ENCODE measurements at places on chromosomes 16 and 17.

GRCh38 chr17:21475571-21475970, 99.4 kb downstream of the KCNJ12 start:
- no peak for DNase-seq

DNA sequence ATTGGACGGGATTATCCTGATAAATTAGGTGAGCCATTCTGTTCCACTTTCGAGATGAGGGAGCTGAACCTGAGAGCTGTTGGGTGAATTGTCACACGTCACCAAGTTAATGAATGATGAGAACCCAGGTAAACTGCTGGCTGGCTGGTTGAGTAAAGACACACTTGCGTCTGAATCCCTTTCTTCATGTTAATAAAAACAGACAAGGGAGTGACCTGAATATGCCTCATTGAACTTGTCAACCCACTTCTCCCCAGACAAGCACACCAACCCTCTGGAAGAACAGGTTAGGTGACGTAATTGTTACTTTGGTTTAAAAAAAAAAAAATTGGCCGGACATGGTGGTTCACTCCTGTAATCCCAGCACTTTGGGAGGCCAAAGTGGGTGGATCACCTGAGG, 400.9 kb upstream of the CDH5 start:
- DNase-seq, result no peak

- peak; percentile 74 for DNase-seq
Observed at GRCh38 chr16:30166202-30166902, 17.1 kb upstream of the CORO1A start.

- no peak for DNase-seq
Observed at GRCh38 chr16:55089600-55089999, 158.9 kb downstream of the IRX5 start.

- DNase-seq, result no peak
Observed at GRCh38 chr17:76966486-76967181, 98.4 kb downstream of the MGAT5B start.

GRCh38 chr17:40309031-40309948, at the start of gene RARA:
RARA (plus strand) TSS chr17:40309180; CDS start chr17:40331219, 22,039 bp downstream.
- DNase-seq, result no peak

DNA sequence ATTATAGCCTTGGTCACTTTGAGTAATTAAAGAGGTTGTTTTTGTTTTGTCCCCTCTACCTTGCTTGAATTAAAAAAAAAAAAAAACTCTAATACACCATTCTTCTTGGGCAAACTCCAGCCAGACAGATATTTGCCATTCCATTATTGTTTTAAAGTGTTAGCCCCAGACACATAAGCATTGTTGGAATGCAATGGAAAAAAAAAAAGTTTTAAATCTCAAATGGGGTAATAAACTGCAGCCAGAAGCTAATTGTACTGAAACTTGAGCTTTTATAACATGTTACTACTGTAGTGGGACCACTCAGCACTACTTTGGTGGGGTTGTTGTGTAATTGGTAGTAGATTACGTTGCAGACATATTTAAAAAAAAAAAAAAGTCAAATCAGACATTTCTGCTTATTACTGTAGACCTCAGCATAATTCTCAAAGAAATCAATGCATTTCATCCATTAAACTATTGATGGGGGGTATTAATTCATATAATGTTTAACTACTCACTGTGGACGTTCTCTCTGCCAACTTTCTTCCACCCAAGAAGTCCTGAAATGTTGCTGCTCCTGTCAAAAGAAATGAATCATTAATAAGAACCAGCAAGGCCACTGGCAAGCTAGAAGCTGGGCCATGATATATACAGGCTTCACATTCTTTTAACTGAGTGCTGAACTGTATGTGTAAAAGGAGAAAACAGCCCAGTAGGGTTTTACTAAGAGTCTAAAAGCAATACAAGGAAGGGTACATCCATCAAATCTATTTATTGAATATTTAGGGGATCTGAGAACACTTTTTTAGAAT, 626.6 kb upstream of the SOX9 start:
- DNase-seq, result no peak

- no peak for DNase-seq
Observed at GRCh38 chr17:11554042-11554441, 44.2 kb upstream of the DNAH9 start.

- no peak for DNase-seq
Observed at GRCh38 chr16:68450741-68451255, 2.5 kb upstream of the SMPD3 start.

DNA sequence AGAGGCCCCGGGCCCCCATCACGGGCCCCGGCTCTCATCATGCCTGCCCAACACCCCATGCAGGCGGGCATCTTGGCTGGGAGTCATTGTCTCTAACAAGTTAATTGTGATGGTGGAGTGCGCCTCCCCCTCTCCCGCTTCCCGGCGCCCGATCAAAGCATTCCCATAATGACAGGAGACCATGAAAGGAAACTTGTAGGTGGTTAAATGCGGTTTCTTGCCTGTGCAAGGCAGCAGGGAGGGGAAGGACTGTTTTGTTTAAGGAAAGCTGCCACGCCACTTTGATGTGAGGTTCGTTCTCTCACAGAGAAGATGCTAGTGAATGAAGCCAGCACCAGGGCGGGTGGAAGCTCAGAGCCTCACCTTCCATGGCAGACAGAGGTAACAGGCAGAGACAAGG, 45.4 kb downstream of the C16orf78 start:
- DNase-seq, result no peak

DNA sequence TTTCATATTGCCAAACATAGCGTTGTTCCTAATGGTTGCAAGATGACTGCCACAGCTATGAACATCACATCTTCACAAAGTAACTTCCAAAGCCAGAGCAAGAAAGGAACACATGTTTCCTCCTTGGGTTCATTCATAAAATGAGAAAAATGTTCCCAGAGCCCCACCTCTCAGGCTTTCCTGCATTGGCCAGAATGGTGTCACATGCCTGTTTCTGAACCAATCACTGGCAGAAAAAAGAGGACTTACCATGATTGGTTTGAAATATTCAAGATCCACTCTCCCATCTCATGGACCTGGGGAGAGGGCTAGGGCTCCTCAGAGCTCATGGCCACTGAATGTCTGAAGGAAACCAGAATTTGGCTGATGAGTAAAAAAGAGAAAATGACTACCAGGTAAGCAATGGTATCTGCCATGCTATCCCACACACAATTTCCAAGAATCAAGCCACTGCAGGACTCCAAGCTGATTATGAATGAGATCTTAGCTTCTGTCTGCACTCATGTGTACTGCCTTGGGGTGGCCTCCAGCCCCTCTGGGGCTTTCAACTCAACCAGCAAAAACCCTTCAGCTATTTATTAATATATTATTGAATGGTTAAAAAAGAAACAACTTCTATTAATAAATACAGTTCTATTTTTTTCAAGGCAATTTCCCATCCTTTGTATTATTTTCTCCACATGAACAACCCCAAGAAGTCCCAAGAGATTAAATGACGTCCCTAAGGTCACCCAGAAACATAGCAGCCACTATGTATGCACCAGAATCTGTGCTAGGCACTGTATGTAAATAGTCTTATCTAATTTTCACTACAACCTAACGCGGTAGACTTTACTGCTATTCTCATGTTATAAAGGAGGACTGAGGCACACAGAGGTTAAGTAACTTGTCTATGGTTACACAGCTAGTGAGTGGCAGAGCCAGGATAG, 61.4 kb upstream of the TMC5 start:
- no peak for DNase-seq

GRCh38 chr16:31453255-31454204, 5.8 kb upstream of the ARMC5 start:
- DNase-seq, result no peak

DNA sequence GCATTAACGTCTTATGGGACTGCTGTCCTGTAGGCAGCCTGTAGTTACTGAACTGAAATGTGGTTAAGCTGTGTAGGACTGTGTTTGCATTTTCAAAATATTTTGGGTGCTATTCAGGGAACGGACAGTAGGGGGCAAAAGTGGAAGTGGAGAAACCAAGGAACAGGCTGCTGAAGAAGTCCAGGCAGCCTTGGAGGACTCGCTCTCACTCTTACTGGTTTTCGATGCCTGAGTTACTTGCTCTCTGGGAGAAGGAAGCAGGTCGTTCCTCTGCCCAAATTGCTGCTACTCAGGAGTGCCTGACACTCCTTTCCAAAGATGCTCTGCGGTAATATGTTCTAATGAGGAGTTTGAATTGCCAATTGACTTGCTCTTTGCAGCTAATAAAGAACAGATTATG, 64.5 kb upstream of the RBFOX1 start:
- peak; percentile 58 for DNase-seq

- no peak for DNase-seq
Observed at GRCh38 chr17:37458805-37459204, 30.9 kb upstream of the DUSP14 start.

- peak; percentile 83 for DNase-seq
Observed at GRCh38 chr17:64507413-64507782, 621 bp downstream of the CEP95 start.

GRCh38 chr17:62587554-62587953, 39.9 kb upstream of the MRC2 start:
- DNase-seq, result no peak
